GM10248 (cell line): ENCODE measurements at places on chromosomes 5 and 9.

GRCh38 chr9:126452106-126452505, 125.5 kb downstream of the MVB12B start:
- DNase-seq, result no peak

GRCh38 chr5:158303883-158304282, 444.9 kb upstream of the CLINT1 start:
- DNase-seq, result no peak

- DNase-seq, result no peak
Observed at GRCh38 chr9:112226091-112226490, 51.0 kb upstream of the SUSD1 start.

GRCh38 chr5:81014348-81014747, 54.2 kb downstream of the RASGRF2 start:
- no peak for DNase-seq

DNA sequence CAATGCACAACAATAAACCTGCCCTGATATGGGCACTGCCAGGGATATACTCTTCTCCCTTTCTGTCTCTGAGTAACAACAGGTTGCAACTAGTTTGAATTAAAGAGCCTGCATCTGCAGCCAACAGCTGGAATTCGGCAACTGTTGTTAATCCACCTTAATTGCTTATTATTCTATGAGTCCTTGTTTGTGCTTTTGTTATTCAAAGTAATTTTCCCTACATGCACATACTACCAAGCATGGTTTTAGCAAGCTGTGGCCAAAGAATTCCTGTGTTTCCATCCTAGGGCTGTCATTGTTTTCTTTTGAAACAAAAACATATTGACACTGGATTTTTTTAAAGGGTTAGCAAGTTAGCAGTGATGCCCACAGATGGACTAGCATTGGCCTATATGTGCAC, 171.5 kb downstream of the EFNA5 start:
- no peak for DNase-seq

DNA sequence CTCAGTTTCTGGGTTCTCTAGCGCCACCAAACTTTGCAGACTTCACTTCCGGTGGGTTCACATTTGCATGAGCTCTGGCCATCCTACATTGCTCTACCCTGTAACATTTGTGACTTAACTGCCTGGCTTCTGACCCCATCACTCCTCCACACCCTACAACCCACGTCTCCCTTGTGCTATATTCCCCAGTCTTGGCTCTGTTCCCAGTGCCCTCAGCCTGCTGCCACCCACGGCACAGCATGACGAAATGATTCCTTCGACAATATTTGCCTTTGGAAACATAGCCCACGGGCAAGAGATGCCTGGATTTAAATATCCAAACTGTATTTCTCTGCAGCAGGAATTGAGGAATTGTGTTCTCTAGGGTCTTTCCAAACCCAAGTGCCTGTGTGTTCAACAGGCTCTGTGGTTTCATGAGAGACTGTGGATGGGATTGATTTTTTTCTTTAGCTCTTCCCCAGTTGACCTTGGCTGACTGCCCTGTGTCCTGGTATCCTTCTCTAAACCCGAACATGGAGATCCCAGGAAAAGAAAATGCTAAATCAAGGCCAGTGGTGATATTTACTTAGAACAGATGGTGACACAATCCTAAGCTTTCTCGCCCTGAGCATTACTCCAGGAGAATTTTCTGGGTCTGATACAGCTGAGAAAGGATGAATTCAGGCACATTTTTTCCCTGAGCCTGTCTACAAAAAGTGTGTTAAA, 44.4 kb upstream of the GRIA1 start:
- DNase-seq, result no peak

GRCh38 chr9:13352451-13352979, 73.0 kb upstream of the MPDZ start:
- no peak for DNase-seq

GRCh38 chr5:78550891-78551290, 97.7 kb downstream of the LHFPL2 start:
- DNase-seq, result no peak

GRCh38 chr5:95948631-95949030, 13.0 kb downstream of the ELL2 start:
- DNase-seq, result no peak

DNA sequence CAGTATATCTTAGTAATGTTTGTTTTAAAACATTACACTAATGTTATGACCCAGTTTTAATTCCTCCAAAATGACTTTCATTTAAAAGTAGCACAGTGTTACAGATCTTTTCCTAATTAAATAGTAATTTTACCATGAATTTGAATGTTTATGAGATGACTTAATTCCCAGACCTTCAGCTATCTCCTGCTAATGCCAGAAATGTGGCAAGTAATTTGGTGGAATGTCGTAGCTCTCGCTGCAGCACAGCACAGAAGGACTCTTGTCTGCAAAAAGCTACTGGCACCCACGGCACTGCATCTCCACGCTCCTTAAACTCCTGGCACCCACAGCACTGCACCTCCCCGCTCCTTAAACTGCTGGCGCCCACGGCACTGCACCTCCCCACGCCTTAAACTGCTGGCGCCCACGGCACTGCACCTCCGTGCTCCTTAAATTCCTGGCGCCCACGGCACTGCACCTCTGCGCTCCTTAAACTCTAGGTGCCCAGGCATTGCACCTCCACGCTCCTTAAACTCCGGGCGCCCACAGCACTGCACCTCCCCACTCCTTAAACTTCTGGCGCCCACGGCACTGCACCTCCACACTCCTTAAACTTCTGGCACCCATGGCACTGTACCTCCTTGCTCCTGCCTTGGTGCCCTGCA, 163.1 kb downstream of the CDK5RAP2 start:
- no peak for DNase-seq

- DNase-seq, result peak; percentile 82
Observed at GRCh38 chr5:178145965-178146820, 7.5 kb downstream of the NHP2 start.

DNA sequence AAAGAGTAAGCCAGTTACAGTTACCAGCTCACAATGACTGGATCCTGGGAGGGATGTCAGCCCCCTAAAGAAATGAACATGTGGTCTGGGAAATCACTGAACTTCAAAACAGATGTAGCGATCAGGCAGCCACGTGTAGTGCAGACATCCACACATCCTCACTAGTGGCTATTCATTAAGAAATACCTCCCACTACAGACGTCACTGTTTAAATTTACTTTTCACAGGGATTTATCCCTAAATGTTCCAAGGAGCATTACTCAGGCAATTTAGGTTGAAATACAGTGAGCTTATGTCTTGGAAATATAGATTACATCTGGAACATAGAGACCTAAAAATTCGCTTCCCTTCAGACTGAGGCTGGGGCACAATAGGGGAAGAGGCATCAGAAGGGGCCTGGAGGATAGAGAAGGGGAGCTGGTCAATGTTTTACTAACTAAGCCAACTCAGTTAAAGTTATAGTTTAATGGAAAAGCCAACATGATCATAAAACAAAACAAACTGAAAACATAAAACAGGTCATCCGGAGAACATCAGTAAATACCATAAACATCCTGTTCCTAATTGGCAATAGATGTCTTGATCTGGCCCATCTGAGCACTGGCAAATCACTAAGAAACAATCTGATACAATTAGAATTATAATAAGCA, 92.3 kb downstream of the FANCC start:
- no peak for DNase-seq

- DNase-seq, result no peak
Observed at GRCh38 chr9:18109675-18110074, 364.3 kb upstream of the ADAMTSL1 start.

DNA sequence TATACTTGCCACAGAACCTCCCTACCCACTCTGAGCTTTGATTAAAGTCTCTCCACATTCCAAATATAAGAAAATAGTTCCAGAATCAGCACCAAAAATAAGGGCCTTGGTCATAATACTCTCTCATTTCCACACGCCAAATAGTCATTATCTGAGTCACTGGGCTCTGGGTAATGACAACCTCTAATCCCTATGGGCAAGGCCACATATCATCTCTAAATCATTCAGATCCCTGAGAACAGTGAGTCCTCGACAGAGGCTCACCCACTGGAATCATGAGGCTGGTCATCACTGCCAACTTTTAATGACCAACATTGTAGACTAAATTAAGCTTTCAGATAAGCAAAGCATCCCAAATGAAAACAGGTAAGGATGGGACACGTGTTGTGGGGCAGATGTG, 28.1 kb downstream of the FAM114A2 start:
- no peak for DNase-seq

GRCh38 chr5:153439130-153439529, 51.3 kb upstream of the GRIA1 start:
- DNase-seq, result no peak

- no peak for DNase-seq
Observed at GRCh38 chr9:135505406-135506187, 5.1 kb downstream of the MRPS2 start.

- no peak for DNase-seq
Observed at GRCh38 chr5:114838937-114839336, 330.8 kb downstream of the TRIM36 start.

DNA sequence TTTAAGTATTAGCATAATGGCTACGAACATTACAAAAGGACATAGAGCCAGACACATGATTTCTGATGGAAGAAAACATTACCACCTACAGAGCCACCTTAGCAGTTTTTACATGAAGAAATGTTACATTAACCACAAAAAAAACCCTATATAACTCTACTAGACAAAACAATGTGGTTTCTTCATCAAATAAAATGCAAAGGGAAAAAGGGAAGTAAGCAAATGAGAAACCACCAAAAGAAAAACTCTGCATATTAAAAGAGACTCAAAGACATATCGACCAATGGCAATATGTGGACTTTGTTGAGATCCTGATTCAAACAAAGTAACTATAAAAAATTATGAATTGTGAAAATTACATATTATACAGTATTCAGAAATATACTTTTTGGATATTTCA, 132.7 kb downstream of the TSSK1B start:
- no peak for DNase-seq

GRCh38 chr5:149224282-149224681, 47.4 kb upstream of the AFAP1L1 start:
- DNase-seq, result no peak

DNA sequence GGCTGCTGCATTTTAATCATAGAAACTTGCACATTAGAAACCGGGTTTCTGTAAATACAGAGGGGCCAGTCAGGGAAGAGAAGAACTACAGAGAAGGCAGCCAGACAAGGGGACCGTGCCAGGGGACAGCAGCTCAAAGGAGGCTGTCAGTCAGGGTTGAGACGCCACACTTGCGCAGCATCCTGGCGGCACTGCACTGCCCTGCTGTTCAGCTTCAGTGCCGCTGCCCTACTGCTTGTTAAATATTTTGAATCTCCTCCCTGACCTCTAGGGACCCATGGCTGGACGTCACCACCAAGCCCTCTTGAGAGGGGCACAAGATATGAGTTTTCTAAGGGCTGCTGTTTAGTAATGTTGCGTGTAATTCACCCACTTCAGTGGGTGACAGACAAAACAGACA, 43.6 kb upstream of the ZBTB43 start:
- DNase-seq, result no peak

DNA sequence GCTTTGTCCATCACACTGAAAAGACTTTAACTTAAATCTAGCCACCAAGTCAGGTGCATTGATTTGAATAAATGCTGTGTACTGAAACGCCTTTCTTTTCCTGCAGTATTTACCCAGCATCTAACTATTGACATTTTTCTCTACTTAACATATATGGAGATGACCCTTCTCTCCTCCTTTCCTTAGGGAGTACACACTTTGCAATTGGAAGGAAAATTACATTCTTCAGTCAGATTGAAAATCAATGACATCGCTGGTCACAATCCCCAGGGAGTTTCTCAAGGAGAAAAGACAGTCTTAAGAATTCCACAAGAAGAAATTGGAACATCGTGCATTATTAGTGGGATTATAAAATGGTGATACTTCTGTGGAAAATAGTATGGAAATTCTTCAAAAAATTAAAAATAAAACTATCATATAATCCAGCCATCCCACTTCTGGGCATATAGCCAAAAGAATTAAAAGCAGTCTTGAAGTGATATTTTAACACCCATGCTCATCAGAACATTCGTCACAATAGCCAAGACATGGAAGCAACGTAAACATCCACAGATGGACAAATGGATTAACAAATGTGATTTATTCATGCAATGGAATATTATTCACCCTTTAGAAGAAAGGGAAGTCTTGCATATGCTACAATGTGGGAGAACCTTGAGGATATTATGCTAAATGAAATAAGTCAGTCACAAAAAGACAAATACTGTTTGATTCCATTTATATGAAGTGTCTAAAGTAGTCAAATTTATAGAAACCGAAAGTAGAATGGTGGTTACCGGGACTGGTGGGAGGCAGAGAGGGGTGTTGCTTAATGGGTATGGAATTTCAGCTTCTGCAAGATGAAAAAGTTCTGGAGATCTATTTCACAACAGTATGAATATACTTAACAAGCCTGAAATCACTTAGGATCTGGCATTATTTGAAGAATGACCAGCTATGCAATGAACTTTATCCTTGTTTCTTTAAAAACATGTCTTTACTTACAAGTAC, 14.3 kb upstream of the FREM1 start:
- no peak for DNase-seq

DNA sequence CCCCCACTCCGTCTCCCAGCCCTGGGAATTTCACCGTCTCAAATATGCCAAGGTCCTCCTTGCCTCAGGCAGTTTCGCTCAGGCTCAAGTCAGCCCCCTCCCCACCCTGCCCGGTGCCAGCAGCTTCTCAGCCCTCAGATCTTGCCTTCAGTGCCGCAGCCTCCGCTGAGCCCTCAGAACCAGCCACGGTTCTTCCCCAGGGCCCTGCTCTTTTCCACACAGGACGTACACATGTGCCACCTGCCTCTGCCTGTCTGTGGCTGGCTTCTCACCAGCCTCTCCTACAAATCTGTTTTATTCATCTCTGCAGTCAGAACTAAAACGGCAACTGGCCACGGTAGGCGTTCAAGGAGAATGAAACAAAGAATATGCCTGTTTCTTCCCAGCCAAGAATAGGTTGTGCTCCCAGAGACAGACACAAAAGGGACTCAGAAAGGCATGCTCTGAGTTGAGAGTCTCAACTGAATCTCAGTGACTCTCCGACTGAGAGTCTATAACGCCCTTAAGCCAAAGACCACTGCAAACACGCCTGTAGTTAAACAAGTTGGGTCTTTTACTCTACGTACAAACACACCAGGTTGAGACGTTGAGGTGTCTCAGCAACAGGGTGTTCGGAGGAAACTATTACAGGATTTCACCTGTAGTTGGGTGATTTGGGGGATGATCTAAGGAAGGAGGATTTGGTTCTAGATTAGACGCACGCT, 10.6 kb upstream of the GRIN1 start:
- no peak for DNase-seq

GRCh38 chr9:108057421-108058134, 568.0 kb upstream of the KLF4 start:
- no peak for DNase-seq

DNA sequence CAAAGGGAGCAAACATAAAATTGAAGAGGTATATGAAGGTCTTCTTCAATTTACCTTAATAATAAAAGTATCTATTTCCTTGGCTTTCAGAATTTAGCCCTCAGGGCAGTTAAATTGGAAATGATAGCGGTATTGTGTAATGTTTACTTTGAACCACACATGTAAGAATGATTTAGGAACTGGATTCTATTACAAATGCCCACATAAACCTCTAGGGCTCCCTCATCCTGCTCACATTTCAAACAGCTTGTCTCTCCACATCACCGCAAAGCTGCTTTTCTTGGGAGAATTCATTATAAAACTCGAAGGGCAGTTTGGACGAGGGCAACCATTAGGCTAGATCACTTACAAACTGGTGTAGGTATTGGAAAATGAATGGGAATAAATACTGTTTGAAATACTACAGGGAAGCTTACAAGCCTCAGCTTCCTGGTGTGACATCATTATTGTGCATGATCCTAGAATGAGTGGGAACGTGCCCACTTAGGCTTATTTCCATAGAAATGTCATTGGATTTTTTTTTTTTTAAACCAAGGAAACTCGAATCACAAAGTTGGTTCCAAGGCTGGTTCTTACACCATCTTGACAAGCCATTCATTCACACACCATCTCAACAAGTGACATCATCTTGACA, 47.3 kb downstream of the MTRR start:
- no peak for DNase-seq
